A549 (cell line): ENCODE measurements at places on chromosomes 12 and 14.

GRCh38 chr12:79871621-79872020 is 63.3 kb downstream of the PPP1R12A start:
- DNase-seq = no peak

DNA sequence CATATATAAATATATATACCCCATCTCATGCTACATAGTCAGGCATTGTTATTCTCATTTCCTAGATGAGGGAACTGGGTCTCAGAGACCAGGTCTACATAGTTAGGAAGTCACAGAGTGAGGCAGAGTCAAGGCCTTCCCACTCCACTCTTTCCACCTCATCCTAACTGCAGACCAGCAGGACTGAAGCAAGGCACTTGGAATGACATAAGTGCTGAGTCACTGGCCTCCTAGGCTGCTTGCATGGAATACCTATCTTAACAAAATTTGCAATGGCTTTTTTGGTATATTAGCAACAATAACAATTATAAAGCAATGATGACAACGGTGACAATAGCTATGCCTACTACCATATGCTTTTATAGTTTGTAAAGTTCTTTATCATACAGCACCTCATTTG is 5.4 kb upstream of the ANO4 start:
- DNase-seq = no peak

GRCh38 chr12:61821381-61821780 is 438.8 kb upstream of the USP15 start:
- no peak for DNase-seq

DNA sequence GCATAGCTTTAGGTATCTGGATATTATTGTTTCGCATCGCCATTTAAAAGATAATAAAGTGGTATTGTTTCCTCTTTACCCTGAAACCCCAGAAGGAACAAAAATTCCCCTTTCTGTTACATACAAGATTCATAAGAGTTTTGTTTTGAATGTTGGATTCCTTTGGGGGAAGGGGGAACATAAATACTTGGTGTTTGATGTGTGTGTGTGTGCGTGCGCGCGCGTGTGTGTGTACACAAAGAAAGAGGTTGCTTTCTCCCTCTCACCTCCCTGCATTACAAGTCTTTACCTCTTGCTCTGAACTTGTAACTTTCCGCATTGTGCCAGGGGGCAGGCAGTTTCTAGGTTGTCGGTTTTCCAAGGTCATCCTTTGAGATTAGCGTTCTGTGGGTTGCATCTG is 76.4 kb downstream of the GPATCH2L start:
- no peak for DNase-seq

DNA sequence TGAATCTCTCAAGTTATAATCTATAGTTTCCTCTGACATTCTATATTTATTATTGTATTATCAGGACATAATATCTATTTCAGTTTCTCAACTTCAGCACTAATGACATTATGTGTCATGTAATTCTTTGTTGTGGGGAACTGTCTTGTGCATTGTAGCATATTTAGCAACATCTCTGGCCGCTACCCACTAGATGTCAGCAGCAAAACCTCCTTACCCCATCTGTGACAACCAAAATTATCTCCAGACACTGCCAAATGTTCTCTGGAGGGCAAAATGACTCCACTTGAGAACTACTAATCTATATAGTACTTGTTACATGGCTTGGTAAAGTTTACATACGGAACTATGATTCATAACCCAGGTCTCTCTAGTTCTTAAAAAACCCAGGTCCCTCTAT is 110.2 kb downstream of the RASSF9 start:
- peak; percentile 4 for DNase-seq

- DNase-seq = no peak
Measured at GRCh38 chr12:101891462-101891971, 14.1 kb downstream of the DRAM1 start.

GRCh38 chr14:104377256-104377655 is 202.3 kb upstream of the C14orf180 start:
- no peak for DNase-seq

GRCh38 chr14:74852922-74853530 is 22.9 kb downstream of the PROX2 start:
- no peak for DNase-seq
